ENCODE measurements at places on chromosomes 2 and 18.

DNA sequence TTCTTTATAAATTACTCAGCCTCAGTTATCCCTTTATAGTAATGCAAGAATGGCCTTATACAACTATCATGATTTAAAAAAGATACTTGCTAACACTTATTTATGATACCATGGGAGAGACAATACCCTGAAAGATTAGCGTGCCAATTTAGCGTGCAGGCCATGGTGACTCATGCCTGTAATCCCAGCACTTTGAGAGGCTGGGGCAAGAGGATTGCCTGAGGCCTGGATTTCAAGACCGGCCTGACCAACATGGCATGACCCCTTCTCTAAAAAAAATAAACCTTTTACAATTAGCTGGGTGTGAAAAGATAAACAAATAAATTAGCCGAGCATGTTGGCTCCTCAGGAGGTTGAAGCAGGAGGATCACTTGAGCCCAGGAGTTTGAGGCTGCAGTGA, 493.4 kb upstream of the FSIP2 start:
- no peak for DNase-seq

- peak; percentile 40 for DNase-seq
Measured at GRCh38 chr2:43225093-43225787, 1.2 kb downstream of the ZFP36L2 start.

- DNase-seq: no peak
Measured at GRCh38 chr2:20617892-20618467, 32.9 kb downstream of the HS1BP3 start.

- DNase-seq: no peak
Measured at GRCh38 chr18:57743008-57743407, 60.1 kb downstream of the ATP8B1 start.

DNA sequence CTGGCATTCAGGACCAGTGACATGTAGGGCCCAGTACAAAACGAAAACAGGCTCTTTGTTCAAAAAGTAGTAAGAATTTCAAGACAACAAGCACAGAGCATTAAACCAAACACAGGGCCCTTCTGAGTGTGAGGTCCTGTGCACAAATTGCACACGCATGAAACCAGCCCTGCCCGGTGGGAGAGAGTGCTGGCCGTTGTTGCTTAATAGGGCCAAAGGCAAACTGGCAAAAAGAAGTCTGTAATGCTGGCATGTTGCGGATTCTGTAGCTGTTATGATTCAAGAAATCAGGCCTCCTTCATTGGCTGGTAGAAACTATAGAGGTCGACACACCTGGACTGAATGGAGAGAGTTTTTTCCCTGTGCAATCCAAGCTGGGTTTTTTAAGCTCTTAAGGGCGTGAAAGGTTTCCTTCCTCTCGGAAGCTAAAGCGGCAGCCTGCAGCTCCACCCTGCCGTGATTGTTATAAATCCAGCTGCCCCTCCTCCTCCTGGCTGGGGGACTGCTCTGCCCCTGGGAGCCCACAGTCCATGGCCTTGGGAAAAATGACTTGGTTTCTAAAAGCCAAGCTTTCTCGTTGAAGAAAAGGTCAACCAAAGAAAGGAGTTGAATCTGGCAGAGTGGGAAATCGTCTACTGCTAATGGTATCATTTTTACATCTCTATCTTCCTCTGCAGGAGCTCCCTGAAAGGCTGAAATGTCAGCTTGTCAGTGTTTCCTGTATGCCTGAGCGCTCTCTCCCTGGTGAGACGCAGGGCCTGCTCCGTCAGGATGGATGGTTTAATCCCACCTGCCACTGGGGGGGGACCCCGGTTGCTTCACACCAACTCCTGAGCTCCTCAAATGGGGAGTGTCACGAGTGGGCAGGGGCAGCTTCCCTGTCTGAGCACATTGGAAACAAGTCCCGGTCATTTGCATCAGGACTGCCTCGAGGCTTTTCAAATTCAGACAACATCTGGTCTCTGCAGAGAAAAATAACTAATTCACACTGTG, 143.6 kb downstream of the ALPK2 start:
- DNase-seq: no peak
